Hippocampal formation (tissue), 2 donors: ENCODE measurements at places on chromosomes 13 and 19.
A peak's percentile ranks its signal among the peaks of the same experiment; 100 is the strongest.

DNA sequence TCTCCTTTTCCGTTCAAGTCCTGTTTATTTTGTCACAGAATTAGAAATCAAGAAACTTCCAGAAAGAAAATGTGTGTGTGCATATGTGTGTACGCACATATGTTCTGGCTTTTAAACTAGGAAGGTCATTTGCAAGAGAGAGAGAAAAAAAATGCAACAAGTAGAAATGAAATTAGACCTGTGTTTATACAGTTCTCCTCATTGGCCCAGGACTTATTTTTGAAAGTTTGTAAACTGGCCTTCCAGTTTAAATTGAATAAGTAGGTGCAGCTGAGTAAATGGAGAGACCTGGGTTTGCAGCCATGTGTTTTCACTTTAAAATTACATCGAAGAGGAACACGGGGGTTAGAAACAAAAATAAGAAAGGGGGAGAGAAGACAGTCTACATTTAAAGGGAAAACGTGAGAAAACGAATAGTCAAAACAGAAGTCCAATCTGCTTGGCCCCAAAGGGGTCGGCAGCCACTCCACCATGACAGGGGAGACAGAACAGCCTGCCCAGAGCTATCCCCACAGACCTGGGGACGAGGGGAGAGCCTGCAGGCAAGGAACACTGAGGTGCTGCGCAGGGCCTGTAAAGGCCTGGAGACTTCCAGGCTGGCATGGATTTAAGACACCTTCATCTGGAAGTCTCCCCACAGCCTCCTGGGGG is 216.8 kb upstream of the MAB21L1 start:
- DNase-seq: no peak

- DNase-seq: no peak
Observed at GRCh38 chr19:2974342-2975041, 2.9 kb upstream of the TLE6 start.

DNA sequence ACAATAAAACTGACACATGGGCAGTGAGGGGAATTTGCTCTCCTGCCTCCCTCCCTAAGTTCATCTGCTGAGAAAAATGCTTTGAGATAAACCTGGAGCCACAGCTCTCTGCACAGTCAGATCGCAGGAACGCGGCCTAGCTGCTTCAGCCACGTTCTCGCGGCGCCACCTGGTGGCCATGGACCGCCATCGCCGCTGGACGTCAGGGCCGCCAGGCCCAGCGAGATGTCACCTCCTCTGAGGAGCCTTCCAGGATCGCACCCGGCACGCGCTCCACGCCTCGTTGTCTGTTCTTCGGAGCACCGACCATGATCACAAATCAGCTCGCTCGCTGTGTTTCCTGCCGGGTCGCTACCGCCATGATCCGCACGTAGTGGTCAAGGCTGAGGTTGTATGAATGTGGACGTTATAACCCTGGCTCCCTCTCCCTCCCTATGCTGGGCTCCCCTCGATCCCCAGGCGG is 20.6 kb upstream of the USP29 start:
- DNase-seq: peak; percentile 6

DNA sequence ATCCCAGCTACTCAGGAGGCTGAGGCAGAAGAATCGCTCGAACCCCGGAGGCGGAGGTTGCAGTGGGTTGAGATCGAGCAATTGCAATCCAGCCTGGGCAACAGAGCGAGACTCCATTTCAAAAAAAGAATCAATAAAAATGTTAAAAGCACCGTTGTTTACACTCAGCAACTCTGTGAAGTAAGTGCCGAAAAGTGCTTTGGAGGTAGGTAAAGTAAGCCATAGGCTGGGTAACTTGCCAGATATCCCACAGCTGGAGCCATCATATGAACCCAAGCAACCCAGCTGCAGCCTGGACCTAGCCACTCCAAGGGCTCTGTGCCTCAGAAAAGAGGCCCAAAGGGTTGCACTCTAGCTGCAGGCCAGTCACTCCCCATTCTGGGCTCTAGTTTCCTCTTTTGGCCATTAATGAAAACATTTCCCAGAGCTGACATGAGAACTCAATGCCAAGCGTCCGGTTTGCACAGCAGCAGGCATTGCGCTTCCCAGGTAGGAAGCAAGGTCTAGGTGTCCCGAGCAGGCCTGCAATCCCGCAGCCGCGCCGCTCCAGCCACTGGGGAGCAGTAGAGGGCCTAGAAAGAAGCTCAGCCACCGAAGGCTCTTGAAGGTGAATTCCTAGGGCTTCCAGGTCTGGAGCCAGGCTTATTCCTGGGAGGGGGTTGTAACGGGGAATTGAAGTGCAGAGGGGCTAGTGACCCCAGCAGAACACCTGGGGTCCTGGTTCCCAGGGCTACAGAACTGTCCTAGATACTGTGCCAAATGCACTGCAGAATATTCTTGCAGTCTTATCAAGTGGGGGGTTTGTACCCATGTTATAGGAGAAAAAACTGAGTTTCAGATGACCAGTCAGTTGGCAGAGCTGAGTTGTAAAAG is 4.1 kb upstream of the CD79A start:
- peak; percentile 46 for DNase-seq

GRCh38 chr19:11196406-11197287 is 698 bp downstream of the KANK2 start:
- DNase-seq: no peak

DNA sequence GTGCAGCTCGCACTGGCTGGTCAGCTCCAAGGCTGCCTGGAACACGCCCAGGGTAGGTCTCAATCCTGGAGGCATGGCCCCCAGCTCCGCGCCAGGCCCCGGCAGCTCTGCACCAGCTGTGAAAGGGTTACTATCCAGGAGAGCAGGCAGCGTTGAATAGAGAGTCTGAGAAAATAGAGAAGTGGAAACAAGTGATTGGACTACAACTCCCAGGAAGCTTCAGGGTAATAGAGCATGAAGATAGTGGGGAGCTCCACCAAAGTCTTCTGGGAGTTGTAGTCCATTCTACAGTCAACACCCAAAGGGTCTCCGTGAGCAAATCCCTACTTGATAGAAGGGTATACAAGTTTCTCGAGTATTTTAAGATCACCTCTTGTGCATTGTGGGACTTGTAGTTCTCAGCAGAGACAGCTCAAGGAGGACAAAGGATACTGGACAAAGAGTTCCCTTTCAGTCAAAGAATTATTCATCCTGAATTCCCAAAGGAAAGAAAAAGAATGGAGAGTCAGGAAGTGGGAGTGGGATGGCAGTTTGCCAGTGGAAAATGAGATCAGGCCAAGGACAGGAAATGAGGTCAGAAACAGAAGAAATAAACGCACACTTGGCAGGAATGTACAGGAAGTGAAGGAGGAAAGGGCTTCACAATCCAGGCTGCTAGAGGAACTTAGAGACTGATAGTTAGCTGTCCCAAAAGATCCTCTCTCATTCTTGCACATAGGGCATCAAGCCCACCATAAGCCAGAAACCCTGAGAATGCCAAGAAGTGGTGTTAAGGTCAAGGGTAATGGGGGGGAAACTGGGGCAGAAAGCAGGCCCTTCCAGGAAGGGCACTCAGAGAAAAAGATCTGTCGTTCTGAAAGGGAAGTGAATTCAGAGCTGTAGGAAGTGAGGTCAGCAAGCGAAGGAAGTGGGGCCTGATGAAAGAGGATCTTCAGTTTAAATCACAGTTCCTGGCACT is 5.5 kb upstream of the MAMSTR start:
- no peak for DNase-seq

GRCh38 chr13:48961379-48961778 is 14.3 kb upstream of the FNDC3A start:
- no peak for DNase-seq

GRCh38 chr19:19566306-19566705 is 28.2 kb downstream of the CILP2 start:
- DNase-seq: no peak

DNA sequence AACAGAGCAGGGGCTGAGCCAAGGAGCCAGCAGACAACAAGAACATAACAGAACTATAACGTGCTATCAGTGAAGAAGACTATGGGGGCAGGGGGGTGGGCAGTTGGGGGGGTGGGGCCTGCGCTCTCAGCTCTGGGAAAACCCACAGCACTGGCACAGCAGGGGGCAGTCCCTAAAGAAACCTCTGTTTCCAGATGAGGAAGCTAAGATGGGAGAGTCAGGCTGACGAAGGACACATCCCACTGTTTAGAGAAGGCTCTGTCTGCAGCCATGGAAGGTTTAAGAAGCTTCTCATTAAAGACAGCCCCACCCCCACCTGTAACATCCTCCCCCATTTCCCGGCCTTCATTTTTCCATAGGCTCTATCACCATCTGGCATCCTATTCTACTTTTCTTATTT is 7.1 kb upstream of the DOCK9 start:
- DNase-seq: no peak

DNA sequence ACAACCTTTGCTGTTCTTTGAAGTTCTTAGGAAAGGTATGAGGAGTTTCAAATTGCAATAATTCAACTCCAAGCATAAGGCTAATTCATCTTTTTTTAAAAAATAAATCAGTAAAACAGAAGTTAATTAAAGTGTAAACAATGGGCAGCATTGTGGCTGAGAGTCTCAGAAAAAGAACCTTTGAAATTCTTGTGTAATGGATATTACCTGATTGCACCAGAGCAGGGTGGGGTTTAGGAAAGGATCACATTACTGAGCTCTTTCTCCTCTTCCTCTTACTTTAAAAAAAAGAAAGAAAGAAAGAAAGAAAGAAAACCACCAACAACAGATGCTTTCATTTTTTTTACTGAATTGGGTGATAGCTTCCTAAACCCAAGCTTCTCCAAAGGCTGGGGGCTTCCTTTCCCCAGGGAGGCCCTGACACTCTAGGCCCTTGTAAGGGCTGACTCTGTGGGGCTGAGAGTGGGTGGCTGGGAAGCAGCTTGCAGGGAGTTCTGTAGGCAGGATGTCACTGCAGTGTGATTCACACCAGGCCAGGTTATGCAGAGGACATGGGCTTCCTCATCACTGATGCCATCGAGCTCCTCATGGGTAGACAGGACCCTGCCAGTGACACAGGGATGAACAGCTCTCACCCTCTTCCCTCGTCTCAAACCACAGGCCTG is 564.5 kb downstream of the FGF9 start:
- no peak for DNase-seq

DNA sequence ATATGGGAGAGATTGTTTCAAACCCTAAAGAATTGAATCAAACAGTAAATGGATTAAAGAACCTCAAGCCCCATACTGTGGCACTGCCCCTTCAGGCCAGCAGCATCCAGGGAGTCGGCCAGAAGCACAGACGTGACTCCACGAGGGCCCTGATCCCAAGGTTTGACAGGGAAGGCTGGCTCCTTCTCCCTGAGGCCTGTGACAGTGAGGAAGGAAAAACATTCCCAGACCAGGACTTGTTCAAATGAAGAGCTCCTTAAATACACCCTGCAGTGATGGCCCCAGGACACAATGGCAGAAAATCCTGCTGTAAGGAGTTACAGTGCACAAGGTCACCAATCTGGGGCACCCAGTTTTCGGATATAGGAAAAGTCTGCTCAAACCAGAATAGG is 91.0 kb downstream of the COL4A1 start:
- no peak for DNase-seq

- no peak for DNase-seq
Observed at GRCh38 chr19:35911173-35911572, 3.1 kb upstream of the TYROBP start.

DNA sequence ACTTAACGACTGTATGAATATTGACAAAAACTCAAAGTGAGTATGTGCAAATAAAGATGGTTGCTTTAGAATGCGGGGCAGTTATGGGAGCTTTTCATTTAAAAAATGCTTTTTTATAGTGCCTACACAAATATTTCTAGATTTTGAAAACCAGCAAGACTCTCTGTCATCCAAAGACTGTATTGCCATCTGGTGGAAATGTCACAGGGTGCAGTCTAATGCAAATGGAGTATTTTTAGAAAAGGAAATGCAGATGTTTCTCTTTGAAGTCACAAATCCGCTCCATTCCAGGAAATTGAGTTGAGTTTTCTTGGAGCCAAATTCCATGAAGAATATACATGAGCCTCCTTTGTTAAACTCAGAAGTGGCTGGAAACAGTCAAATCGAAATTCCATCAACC is 2.3 kb upstream of the C1QTNF9B start:
- peak; percentile 27 for DNase-seq

DNA sequence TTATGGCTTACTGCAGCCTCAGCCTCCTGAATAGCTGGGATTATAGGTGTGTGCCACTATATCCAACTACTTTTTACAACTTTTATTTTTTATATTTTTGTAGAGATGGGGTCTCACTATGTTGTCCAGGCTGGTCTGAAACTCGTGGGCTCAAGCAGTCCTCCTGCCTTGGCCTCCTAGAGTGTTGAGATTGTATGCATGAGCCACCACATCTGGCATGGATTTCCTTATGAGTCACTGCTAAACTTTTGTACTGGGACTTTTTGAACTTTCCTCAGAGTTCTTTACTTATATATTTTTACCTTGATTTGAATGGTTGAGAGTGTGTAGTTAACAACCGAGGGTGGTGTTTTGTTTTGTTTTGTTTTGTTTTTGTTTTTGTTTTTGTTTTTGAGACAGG is 33.4 kb downstream of the DNAJC3 start:
- no peak for DNase-seq

DNA sequence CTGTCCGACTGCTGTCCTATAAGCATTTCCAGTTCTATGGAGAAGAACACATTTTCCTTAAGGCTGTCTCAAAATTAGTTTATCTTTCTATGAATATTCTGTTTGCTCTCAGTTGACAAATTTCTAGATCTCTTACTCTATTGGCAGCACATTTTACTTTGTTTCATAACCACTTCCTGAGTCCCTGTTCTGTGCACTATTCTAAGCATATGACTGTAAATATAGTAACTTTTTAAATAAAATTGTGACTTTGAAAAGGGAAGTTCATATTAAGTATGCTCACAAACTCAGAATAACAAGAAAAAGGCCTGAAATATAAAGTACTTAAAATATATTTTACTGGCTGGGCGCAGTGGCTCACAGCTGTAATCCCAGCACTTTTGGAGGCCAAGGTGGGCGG is 56.5 kb upstream of the HTR2A start:
- no peak for DNase-seq

- no peak for DNase-seq
Observed at GRCh38 chr19:45847663-45848062, 15.3 kb downstream of the SYMPK start.

- DNase-seq: no peak
Observed at GRCh38 chr19:31418692-31419430, 69.6 kb upstream of the TSHZ3 start.

GRCh38 chr13:101977475-101977874 is 424.4 kb downstream of the FGF14 start:
- no peak for DNase-seq

GRCh38 chr13:51035978-51036377 is 75.1 kb downstream of the C13orf42 start:
- DNase-seq: no peak

DNA sequence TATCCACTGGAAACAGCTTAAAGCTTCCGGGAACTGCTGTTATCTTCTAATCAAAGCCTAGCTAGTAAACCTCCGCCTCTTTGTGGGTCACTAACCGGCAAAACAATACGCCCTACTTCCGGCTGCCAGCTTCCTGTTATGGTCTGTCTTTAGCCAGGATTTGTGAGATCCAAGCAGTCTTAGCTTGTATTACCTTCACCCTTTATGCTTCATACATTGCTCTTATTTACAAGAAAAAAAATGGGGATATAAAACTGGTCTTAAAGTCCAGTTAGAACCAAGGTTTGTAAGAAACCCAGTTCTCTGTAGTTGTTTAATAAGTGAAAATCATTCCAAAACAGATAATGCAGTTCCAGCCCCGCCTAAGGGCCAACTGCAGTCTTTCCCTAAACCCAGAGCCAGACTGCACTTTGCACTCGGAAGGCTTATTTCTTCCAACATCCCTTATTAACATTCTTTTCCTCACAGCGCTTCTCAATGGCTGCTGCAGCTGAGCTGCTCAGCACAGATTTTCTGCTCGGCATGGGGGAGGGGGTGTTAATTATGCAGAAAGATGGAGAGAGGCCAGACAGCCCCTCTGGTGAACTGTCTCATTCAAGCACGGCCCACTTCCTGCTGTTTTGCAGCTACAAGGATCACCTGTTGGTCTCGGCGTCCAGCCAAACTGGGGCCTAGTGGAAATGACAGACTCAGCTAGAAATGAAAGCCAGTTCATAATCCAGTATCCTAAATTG is 368.4 kb downstream of the KLF12 start:
- peak; percentile 68 for DNase-seq
